ENCODE measurements at places on chromosomes 2 and 18.

- no peaks in the 10 kb centered on the region for H3K36me3 ChIP-seq
- H3K4me1 ChIP-seq: no peaks in the 10 kb centered on the region
- H3K27me3 ChIP-seq: no peaks in the 10 kb centered on the region
- no peak for DNase-seq
Measured at GRCh38 chr2:138298120-138298814, 203.3 kb upstream of the SPOPL start.

DNA sequence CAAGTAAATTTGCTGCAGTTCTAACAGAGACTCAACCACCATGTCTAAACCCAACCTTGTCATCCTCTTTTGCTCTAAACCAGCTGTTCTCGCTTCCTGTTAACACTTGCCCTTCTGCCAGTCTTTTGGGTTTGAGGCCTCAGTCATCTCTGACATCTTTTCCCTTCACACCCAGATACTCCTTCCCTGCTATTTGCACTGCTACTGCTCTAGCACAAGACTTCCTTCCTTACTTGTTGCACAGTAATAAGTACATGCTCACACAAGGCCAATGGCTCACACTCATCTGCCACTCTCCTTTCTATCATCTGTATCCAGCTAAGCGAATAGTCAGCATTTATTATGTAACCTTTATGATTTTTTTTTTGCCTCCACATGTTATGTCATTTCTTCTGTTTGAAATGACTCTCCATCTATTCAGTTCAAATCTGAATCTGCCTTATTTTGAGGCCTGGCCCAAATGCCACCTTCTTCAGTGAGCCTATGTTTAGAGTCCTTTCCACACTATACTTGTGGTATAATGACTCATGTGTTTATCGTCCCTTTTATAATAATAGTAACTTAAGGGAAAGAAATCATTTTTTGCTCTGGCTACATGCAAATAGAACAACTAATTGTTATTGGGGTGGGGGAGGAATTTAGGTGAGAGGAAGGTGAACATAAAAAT, 22.5 kb upstream of the CDKL4 start:
- no peak overlapping the region for H3K4me3 ChIP-seq
- no peaks in the 10 kb centered on the region for H3K4me1 ChIP-seq
- H3K27me3 ChIP-seq: no peaks in the 10 kb centered on the region
- H3K36me3 ChIP-seq: peaks cover 3% of the 10 kb centered on the region
- no peak overlapping the region for H3K27ac ChIP-seq

DNA sequence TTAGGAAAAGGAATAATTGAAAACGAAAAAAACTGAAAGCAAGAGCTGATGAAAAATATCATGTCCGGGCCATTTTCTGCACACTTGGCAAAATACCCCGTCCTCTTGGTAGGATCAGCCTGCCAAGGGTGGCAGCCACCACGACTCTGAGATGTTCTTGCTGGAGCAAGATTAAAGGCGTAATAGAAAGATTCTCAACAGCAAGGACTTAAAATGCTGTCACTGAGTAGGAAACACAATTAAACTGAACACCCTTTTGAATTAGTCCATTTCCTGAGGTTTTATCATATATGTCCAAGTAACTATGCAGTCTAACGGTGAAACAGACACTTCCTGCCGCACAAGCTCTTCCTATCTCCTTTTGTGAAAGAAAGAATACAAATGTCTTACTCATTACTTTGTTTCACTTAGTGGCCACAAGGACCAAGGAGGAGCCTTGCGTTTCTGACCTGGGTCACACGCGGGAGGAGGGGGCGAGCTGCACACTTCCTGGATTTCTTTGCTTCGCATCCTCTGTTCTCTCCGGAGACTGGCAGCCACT, 222.7 kb downstream of the PIEZO2 start:
- DNase-seq: peak; percentile 68
- no peaks in the 10 kb centered on the region for H3K36me3 ChIP-seq
- no peaks in the 10 kb centered on the region for H3K27me3 ChIP-seq

GRCh38 chr2:113061241-113061640, 2.2 kb downstream of the IL36RN start:
- H3K4me1 ChIP-seq: no peaks in the 10 kb centered on the region
- no peak overlapping the region for H3K27ac ChIP-seq
- H3K36me3 ChIP-seq: no peaks in the 10 kb centered on the region
- DNase-seq: no peak
- no peak overlapping the region for H3K4me3 ChIP-seq

DNA sequence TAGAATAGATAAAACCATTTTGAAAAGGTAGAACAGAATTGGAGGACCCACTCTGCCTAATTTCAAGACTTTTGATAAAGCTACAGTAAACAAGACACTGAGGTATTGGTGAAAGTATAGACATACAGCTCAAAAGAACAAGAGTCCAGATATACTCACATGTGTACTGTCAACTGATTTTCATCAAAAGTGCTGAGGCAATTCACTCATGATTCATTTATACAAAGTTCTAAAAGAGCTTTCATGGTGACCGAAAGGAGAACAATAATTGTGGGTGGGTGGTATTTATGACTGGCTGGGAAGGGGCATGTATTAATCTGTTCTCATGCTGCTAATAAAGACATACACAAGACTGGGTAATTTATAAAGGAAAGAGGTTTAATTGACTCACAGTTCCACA, 7.3 kb downstream of the MAP4K3 start:
- DNase-seq: no peak
- H3K4me1 ChIP-seq: peaks cover 6% of the 10 kb centered on the region
- H3K4me3 ChIP-seq: no peak overlapping the region
- H3K27me3 ChIP-seq: no peaks in the 10 kb centered on the region
- H3K36me3 ChIP-seq: no peaks in the 10 kb centered on the region

GRCh38 chr2:231388725-231389346, 6.7 kb upstream of the B3GNT7 start:
- H3K4me3 ChIP-seq: no peak overlapping the region
- H3K27me3 ChIP-seq: no peaks in the 10 kb centered on the region
- peaks cover 25% of the 10 kb centered on the region for H3K4me1 ChIP-seq
- no peaks in the 10 kb centered on the region for H3K36me3 ChIP-seq

- no peaks in the 10 kb centered on the region for H3K27me3 ChIP-seq
- no peaks in the 10 kb centered on the region for H3K36me3 ChIP-seq
- H3K27ac ChIP-seq: no peak overlapping the region
- no peak for DNase-seq
- H3K4me3 ChIP-seq: no peak overlapping the region
Measured at GRCh38 chr2:208990716-208991115, 433.1 kb upstream of the MAP2 start.

- peaks cover 6% of the 10 kb centered on the region for H3K27me3 ChIP-seq
- no peaks in the 10 kb centered on the region for H3K4me1 ChIP-seq
- H3K27ac ChIP-seq: no peak overlapping the region
- no peak overlapping the region for H3K4me3 ChIP-seq
Measured at GRCh38 chr2:131040661-131041401, 52.4 kb downstream of the FAM168B start.

- no peak overlapping the region for H3K27ac ChIP-seq
- H3K4me1 ChIP-seq: peaks cover 18% of the 10 kb centered on the region
- H3K27me3 ChIP-seq: no peaks in the 10 kb centered on the region
- no peak overlapping the region for H3K4me3 ChIP-seq
- DNase-seq: peak; percentile 47
Measured at GRCh38 chr2:42021464-42021863, 26.4 kb upstream of the PKDCC start.

DNA sequence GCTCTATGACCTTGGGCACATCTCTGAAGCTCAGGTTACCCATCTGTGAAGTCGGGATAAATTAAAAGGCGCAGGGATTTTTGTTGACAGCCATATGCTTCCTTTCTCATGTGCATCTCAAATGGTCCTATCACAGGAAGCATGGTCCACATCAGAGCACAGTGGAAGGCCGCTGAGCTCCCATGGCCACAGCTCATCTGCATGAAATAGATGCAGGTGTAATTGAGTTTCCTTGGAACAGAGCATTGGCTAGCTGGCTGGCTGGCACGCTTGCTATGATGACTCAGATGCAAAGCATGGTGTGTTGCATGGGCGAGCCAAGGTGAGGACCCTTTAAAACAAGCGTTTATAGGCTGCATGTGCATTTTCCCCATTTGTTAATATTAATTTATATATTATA, 79.3 kb downstream of the TXNL1 start:
- no peak for DNase-seq
- no peak overlapping the region for H3K27ac ChIP-seq
- H3K4me3 ChIP-seq: no peak overlapping the region
- no peaks in the 10 kb centered on the region for H3K4me1 ChIP-seq
- H3K36me3 ChIP-seq: no peaks in the 10 kb centered on the region

- H3K27me3 ChIP-seq: no peaks in the 10 kb centered on the region
- no peak overlapping the region for H3K27ac ChIP-seq
- DNase-seq: no peak
- H3K36me3 ChIP-seq: no peaks in the 10 kb centered on the region
Measured at GRCh38 chr18:45702708-45703265, 21.2 kb upstream of the SLC14A1 start.
